ENCODE measurements at places on chromosomes 6 and 20. TPM values are rescaled to one million over a fixed set of nuclear protein-coding genes. Genes with fewer than 3 reads are reported as not detected.

Gene FAM217A
- total RNA-seq: 1.7 TPM

- H3K27me3 ChIP-seq: no peaks in the 10 kb centered on the region
- H3K4me3 ChIP-seq: no peak overlapping the region
- no peaks in the 10 kb centered on the region for H3K36me3 ChIP-seq
- H3K27ac ChIP-seq: no peak overlapping the region
Measured at GRCh38 chr6:2732503-2733089, 18.1 kb downstream of the MYLK4 start.

DNA sequence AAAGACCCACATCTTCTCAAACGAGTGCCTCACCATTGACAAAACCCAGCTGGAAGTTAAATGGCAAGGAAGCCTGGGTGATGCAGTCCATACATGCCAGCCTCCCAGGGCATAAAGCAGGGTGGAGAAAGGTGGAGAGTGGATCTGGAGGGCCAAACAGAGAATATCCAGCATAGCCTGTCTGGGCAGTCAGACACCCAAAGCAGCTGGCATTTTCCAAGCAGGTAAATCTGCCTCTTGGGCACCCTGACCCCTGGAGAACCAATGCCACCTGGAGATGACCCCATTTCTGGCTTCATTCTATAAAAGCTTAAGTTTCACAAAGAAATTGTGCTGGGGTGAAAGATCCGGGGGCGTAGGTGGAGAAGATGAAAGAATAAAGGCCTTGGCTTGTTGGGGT lies 5.1 kb upstream of the SRPK1 start:
- DNase-seq: no peak
- H3K4me1 ChIP-seq: no peaks in the 10 kb centered on the region

- H3K27me3 ChIP-seq: no peaks in the 10 kb centered on the region
- no peaks in the 10 kb centered on the region for H3K36me3 ChIP-seq
- H3K4me1 ChIP-seq: no peaks in the 10 kb centered on the region
- H3K4me3 ChIP-seq: no peak overlapping the region
Measured at GRCh38 chr6:113347436-113347835, 509.7 kb upstream of the MARCKS start.

DNA sequence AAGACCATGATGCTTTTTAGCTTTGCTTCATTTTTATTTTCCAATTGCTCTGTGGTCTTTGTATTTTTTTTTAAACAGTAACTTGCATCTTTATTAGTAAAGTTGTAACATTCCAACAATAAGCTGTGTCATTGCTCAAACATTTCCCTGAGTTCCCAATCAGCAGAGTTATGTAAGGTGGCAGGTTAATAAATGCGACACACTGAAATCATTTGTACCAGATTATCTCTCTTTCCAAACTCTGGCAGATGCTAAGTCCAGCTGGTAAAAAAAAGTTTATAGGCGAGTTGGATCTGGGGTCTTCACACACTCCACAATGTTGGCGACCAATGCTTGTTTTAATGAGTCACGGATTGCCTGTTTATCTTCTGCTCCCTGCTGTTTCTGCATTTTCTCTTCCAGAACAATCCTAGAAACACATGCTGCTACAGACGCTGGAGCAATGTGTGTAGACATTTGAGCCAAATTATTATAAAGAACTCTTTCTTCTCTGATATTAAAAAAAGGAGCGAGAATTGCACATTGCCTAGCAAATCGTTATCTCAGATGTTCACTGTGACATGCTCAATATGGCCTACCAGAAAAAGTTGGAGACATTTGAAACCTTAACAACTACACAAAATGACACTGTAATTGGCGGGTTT lies 113.6 kb upstream of the IFNGR1 start:
- H3K36me3 ChIP-seq: no peaks in the 10 kb centered on the region
- DNase-seq: no peak
- no peaks in the 10 kb centered on the region for H3K4me1 ChIP-seq
- H3K27ac ChIP-seq: no peak overlapping the region

DNA sequence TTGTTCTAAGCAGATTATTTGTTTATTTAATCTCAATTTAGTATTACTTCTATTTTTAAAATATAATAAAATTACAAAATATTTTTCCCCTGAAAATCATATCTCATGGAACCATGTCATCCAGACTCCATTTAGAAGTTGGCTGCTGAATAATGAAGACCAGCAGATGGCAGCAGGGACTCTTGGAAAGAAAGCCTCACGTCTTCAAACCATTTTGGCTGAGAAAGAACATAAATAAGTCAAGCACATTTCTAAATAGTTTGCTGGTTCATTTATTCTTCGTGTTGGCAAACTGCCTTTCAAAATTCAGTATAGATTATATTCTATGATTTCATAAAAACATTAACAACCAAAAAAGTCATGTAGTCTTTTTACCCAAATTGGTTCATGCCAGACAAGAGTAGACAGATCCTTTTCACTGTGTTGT lies 71.7 kb downstream of the RCAN2 start:
- peak; percentile 62 for DNase-seq
- H3K27me3 ChIP-seq: no peaks in the 10 kb centered on the region
- no peaks in the 10 kb centered on the region for H3K4me1 ChIP-seq
- no peak overlapping the region for H3K4me3 ChIP-seq
- H3K36me3 ChIP-seq: no peaks in the 10 kb centered on the region

DNA sequence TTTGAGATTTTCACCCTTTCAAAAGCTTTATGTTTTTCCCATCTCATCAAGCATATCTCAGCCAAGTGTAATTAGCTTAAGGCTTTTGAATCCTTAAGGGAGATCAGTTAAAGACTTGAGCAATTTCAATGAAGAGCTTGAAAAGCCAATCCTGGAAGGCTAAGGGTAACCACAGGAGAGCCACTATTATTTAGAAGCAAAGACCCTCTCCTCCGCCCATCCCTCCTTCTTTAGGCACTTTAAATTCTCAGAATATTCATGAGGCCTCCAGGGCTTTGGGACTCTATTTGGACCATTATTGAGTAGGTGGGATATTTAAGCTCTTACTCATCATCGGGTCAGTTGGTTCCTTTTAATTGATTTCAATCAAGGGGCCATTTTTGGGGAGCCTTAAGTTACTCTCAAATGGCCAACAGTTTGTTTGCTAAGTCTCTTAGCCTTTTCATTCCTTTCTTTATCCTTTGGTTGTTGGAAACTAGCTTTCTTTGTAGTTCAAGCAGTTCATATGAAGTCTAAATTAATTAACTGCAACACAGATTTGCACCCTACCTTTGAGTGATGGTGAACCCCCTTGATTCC lies 567.2 kb downstream of the KIF16B start:
- no peaks in the 10 kb centered on the region for H3K27me3 ChIP-seq
- H3K4me1 ChIP-seq: no peaks in the 10 kb centered on the region
- no peak overlapping the region for H3K4me3 ChIP-seq
- H3K27ac ChIP-seq: no peak overlapping the region
- no peak for DNase-seq

DNA sequence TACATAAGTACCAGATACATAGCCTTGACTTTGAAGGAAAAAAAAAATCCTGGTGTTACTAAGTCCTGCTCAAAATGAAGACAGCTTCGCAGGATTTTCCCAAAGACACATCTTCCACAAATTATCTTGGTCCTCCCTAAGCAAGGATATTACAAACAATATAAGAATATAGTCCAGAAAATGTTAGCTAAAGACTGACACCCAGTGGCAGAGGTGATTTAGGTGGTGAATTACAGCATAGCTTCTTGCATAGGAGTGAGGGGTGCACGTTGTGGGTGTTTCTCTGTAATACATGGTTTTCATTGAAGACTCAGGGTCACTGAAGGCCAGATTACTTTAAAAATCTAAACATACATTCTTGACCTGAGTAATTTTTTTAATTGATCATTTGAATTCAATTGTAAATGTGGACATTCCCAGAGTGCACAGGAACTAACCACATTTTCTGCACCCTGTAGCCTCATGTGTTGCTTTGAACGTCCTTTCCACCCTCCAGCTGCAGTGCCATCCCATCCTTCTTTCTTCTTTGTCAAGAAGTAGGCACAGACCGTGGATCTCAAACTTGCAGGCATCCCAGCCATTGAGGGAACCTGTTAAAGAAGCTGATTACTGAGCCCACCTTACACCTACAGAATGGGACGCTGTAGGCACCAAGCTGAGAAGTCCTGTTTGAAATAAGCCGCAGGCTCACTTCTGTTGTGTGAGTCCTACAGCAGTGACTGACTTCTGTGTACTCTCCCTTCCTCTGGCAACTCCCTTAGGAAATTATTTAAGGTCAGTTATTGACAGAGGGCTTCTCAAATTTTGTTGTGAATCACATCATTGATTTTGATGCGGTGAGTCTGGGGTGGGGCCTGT lies 102.6 kb downstream of the PERP start:
- H3K4me1 ChIP-seq: no peaks in the 10 kb centered on the region
- DNase-seq: no peak
- H3K27me3 ChIP-seq: no peaks in the 10 kb centered on the region
- H3K36me3 ChIP-seq: no peaks in the 10 kb centered on the region
- H3K4me3 ChIP-seq: no peak overlapping the region

- peak overlapping the region; percentile 52 for H3K27ac ChIP-seq
- no peaks in the 10 kb centered on the region for H3K36me3 ChIP-seq
- H3K27me3 ChIP-seq: no peaks in the 10 kb centered on the region
- DNase-seq: peak; percentile 16
- H3K4me3 ChIP-seq: peak overlapping the region; percentile 46
Measured at GRCh38 chr6:24910331-24910960, 25.3 kb downstream of the RIPOR2 start.

GRCh38 chr20:63525971-63526370 lies 5.4 kb downstream of the PPDPF start:
- no peak overlapping the region for H3K4me3 ChIP-seq
- H3K27ac ChIP-seq: no peak overlapping the region
- H3K36me3 ChIP-seq: no peaks in the 10 kb centered on the region
- peaks cover 10% of the 10 kb centered on the region for H3K4me1 ChIP-seq
- no peak for DNase-seq

GRCh38 chr6:161191671-161192070 lies 82.2 kb downstream of the AGPAT4 start:
- no peak overlapping the region for H3K4me3 ChIP-seq
- no peaks in the 10 kb centered on the region for H3K36me3 ChIP-seq
- no peaks in the 10 kb centered on the region for H3K27me3 ChIP-seq
- no peak for DNase-seq
- no peaks in the 10 kb centered on the region for H3K4me1 ChIP-seq

DNA sequence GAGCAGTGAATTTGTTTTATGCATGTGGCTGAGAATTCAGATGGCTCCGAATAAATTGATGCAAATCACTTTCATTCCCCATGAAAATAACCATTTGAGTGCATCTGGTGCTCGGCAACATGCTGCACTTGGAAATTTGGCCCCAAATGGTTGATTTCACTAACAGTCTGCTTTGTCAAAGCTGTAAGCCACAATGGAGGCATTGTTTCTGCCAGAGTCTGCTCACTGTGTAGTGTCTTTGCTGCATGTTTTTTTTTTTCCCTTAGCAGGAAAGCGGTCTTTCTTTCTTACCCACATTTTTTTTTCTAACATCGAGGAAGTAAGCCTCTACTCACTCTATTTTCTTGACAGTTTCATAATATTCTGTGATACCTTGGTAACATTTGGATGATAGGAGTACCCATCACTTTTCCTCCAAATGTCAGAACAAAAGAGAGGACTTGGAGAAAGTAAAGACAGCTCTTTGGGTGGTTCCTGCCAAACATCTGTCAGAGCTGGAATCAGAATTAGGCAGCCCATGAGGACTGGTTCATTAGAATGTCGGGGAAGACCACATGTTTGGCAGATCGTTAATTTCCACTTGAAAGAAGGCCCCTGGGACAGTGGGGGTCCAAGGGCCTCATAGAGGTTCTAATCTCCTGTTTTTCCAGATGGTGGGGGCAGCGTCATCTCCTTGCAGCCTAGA lies 149.5 kb downstream of the DOK5 start:
- H3K4me3 ChIP-seq: no peak overlapping the region
- no peaks in the 10 kb centered on the region for H3K27me3 ChIP-seq
- no peaks in the 10 kb centered on the region for H3K4me1 ChIP-seq
- DNase-seq: no peak

GRCh38 chr6:14858808-14859207 lies 387.1 kb upstream of the JARID2 start:
- no peak overlapping the region for H3K27ac ChIP-seq
- H3K4me3 ChIP-seq: no peak overlapping the region
- no peaks in the 10 kb centered on the region for H3K36me3 ChIP-seq
- no peaks in the 10 kb centered on the region for H3K4me1 ChIP-seq
- H3K27me3 ChIP-seq: no peaks in the 10 kb centered on the region

Gene GRIK2
- 15.7 TPM for total RNA-seq

GRCh38 chr20:52619101-52619500 lies 353.1 kb upstream of the TSHZ2 start:
- H3K4me3 ChIP-seq: no peak overlapping the region
- H3K27ac ChIP-seq: no peak overlapping the region
- no peak for DNase-seq
- H3K4me1 ChIP-seq: no peaks in the 10 kb centered on the region
- H3K36me3 ChIP-seq: no peaks in the 10 kb centered on the region

DNA sequence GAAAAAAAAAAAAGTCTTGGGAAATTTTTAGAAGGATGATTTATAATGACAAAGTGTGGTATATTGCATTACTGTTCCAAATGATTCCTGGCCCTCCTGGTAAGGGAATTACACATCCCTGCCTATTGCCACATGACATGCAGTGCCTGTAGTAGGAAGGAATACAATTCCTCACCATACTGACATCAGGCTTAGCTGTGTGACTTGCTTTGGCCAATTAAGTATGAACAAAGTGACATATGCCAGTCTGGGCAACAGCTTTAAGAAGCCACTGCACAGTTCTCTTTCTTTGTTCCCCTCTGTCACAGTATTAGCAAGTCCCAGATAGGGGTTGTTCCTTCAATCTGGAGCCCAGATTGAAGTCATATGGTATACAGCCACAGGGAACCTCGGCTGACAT lies 100.5 kb downstream of the KIF13A start:
- H3K4me3 ChIP-seq: no peak overlapping the region
- no peaks in the 10 kb centered on the region for H3K4me1 ChIP-seq
- DNase-seq: no peak

Gene IMPG1
- total RNA-seq: not detected

Gene MACROD2
- total RNA-seq: 19.4 TPM

GRCh38 chr6:155023717-155024116 lies 28.6 kb downstream of the TIAM2 start:
- no peak overlapping the region for H3K27ac ChIP-seq
- no peaks in the 10 kb centered on the region for H3K36me3 ChIP-seq
- no peak overlapping the region for H3K4me3 ChIP-seq
- DNase-seq: no peak
- H3K4me1 ChIP-seq: no peaks in the 10 kb centered on the region
- no peaks in the 10 kb centered on the region for H3K27me3 ChIP-seq

Gene CDH22
- 1.9 TPM for total RNA-seq

DNA sequence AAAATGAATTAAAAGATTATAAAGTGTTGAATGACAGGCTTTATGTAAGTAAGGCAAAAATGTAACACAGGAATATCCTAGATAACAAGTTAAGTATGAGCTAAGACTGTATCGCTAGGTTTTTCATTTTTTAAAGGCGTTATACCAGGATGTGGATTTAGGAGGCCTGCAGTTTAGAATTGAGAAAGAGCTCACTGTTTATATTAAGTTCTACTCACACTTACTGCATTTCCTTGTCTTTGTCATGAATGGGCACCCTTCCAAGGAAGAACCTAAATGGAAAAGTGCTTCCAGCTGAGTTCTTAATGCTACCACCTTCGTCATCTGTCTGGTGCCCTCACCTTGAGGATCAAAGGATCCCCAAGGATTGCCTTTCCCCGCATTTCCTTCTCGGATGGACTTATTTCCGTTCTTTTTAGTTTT lies 148.7 kb downstream of the SOX4 start:
- H3K4me1 ChIP-seq: no peaks in the 10 kb centered on the region
- H3K36me3 ChIP-seq: no peaks in the 10 kb centered on the region
- no peak overlapping the region for H3K27ac ChIP-seq

All from prostate gland (tissue), 2 donors.